Tibial nerve (tissue), 4 donors: ENCODE measurements at places on chromosomes 6 and 20. TPM values are rescaled to one million over a fixed set of nuclear protein-coding genes. Genes with fewer than 3 reads are reported as not detected.

Gene PPIL1
- 19.8 TPM for total RNA-seq

Gene PLCB4
- 43.3 TPM for total RNA-seq

GRCh38 chr6:145199961-145200360 is 535.4 kb downstream of the EPM2A start:
- no peak for DNase-seq
- no peak overlapping the region for H3K4me3 ChIP-seq
- H3K27me3 ChIP-seq: no peaks in the 10 kb centered on the region
- H3K4me1 ChIP-seq: no peaks in the 10 kb centered on the region

DNA sequence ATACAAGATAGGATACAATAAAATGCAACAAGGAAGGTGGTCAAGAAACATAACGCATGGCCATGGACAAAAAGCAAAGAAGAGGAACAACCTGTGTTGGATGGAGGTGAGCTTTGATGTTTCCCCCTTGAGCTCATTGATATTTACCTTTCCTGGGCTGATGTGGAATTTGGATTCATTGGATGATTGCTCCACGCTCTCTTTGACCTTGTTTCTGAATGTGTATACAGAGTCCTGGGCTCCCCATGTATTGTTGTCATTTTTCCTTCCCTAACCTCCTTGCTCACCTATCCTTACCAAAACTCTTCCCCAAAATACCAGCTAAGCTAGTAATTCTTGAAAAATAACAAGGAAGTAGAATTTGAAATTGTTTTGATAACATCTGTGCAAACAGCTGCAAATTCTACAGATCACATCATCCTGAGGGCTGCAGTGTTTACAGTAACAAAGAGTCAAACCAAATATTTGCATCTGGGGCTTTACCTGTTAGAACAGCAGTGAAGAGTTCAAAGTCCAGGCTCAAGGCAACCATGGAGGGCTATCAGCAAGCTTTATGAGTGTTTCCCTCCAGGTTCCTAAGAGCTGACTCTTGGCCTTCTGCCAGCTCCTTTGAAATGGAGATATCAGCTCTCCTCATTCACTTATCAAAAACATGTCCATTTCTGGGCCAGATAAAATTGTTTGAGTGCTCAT is 214.3 kb upstream of the MARCKS start:
- no peaks in the 10 kb centered on the region for H3K4me1 ChIP-seq
- no peak overlapping the region for H3K27ac ChIP-seq
- no peak for DNase-seq
- H3K36me3 ChIP-seq: no peaks in the 10 kb centered on the region

GRCh38 chr6:71049198-71049770 is 92.4 kb upstream of the B3GAT2 start:
- H3K4me1 ChIP-seq: no peaks in the 10 kb centered on the region
- H3K27ac ChIP-seq: no peak overlapping the region
- no peaks in the 10 kb centered on the region for H3K36me3 ChIP-seq
- no peak overlapping the region for H3K4me3 ChIP-seq
